ENCODE measurements at places on chromosomes 2 and 18.

DNA sequence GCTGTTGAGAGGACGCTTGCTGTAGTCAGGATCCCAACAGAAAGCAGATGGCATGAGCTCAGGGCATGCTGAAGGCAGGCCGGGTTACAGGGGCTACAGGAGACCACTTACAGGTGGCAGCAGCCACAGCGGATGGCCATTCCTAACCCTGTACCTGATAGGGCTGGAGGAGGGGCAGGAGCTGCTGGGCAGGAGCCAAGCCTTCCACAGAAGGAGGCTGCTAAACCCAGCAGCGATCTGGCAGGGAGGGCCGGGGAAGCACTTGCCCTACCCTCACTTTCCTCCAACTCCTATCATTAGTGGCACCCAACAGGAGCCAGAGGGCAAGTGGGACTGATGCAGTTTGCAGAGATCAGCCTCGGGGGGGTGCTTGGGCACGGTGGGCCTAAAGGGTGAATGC lies 2.0 kb downstream of the ASB18 start:
- no peak for DNase-seq

GRCh38 chr18:45745817-45746461 lies 22.0 kb downstream of the SLC14A1 start:
- DNase-seq: no peak

- DNase-seq: no peak
Observed at GRCh38 chr18:7575465-7576028, 8.4 kb downstream of the PTPRM start.

- no peak for DNase-seq
Observed at GRCh38 chr2:38598200-38598990, 4.3 kb downstream of the HNRNPLL start.

- no peak for DNase-seq
Observed at GRCh38 chr18:58136879-58137278, 92.9 kb downstream of the NEDD4L start.

GRCh38 chr2:231146665-231147064 lies 21.8 kb upstream of the HTR2B start:
- DNase-seq: no peak

GRCh38 chr2:197828464-197829135 lies 24.2 kb downstream of the PLCL1 start:
- no peak for DNase-seq

DNA sequence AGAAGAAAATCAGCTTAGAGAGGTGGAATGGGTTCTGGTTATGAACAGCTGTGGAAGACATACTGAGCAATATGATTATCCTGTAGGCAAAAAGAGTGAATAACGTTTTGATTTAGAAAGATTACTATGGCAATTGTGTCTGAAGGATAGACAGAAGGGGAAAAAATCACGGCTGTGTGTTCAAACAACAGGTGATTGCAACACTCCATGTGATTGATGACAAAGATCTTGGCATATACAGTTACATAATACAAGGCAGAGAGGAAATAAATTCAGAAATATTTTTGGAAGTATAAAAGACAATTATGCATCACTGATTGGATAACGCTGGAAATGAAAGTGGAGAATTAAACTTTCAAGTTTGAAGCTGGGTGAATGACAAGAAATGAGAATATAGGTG lies 58.5 kb upstream of the KCNJ3 start:
- no peak for DNase-seq

GRCh38 chr18:58228762-58229161 lies 184.7 kb downstream of the NEDD4L start:
- DNase-seq: no peak

DNA sequence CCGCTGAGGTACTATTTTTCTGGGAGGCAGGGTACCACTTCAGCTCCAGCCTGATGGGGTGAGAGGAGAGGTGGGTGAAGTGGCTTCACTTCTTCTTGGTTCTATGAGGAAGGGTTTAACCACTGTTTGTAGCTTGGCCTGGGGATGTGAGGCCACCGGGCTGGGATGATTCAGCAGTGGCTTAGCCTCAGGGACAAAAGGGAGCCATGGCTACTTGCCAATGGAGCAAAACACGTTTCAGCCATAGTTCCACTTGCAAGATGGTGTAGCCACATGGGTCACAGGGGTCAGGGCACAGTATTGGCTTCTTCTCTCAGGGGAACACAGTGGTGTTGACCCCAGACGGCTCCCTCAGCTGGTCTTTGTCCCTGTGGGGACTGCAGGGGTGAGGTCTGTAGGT lies 14.9 kb downstream of the ZDBF2 start:
- no peak for DNase-seq

GRCh38 chr18:34709104-34709503 lies 994 bp upstream of the DTNA start:
- DNase-seq: no peak

DNA sequence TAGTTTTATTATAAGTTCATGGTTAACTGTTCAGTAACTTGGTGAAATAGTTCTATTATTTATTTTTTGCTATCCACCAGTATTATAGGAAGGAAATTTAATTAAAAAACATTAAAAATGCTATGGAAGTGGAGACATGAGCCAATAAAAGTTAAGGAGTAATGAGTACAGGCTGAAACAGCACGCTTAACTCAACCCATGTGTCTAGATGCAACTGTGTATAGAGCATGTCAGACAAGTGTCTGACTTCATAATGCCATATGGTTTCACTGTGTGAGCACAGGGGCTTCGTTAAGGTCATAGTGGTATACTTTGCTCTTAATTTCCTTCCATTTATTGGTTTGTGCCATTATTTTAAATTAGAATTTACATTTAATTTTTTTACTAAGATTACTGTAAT lies 566.8 kb upstream of the NRP2 start:
- no peak for DNase-seq

GRCh38 chr2:15655123-15655887 lies 63.6 kb downstream of the DDX1 start:
- no peak for DNase-seq

- no peak for DNase-seq
Observed at GRCh38 chr2:136101042-136101441, 16.9 kb downstream of the CXCR4 start.

DNA sequence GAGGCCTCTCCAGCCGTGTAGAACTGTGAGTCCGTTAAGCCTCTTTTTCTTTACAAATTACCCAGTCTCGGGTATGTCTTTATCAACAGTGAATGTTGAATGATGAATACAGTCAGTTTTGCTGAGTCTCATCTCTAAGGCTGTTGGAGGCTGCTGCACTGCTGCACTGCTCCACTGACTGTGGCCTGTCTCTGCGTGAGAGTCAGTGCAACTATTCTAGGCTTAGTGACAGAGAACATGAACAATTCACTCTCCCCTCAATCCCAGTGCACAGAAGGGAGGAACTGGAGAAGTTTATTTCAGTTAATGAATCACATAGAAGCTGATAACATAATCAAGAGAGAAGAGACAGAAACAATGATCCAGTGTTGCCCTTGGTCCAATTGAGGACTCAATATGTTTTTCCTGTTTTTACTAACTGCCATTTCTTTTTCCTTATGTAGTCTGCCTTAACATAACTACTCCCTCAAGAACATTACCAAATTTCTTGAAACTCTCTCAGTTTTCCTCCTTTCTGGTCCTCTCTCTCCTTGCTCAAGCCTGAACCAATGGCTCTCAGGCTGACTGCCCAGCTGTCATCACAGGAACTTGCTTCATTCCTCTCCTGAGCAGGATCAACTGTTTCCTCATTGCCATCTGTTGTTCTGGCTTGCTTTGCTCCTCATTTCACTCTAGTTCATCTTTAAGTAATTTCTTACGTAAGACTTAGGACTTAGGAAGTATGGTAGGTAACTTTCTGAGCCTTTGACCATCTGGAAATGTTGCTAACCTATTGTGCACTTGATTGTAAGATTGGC lies 483.2 kb downstream of the METTL4 start:
- no peak for DNase-seq

DNA sequence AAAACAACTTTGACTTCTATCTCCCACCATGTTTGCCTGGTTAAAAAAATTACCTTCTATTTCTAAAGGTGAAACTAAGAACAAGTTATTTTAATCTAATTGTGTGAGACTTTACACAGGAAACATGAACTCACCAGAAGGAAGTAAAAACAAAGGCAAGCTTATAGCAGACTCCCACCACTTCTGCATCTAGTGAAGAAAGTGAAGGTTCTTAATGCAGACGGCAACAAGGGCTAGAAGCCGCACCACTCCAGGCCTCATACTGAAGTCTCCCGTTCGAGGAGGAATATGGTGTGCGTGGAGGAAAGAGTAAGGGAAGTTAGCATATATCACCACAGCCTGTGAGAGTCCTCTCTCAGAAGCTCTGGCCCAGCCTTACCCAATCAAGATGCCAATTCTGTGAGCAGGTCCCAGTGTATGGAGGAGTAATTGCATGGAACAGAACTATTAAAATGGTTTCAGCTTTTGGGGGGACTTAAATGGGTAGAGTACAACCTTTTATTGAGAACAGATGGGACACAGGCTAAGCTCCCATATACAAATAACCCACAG lies 958.7 kb downstream of the BCL11A start:
- no peak for DNase-seq

DNA sequence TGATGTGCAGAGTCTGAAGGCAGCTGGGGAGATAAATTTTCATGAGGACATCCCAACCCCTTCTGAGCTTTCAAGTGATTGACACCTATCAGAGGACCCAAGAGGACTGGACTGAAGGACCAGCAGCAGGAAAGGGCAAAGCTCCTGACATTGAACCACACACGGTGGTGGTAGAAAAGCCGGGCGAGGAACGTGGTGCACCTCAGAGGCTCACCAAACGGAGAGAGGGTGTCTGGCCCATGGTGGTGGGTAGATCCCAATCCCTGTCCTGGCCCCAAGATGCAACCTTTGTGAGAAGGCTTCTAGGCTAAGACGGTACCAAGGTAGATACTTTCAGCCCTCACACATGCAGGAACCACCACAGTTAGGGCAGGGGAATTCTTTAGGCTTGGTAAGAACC lies 52.1 kb downstream of the FRZB start:
- DNase-seq: no peak

DNA sequence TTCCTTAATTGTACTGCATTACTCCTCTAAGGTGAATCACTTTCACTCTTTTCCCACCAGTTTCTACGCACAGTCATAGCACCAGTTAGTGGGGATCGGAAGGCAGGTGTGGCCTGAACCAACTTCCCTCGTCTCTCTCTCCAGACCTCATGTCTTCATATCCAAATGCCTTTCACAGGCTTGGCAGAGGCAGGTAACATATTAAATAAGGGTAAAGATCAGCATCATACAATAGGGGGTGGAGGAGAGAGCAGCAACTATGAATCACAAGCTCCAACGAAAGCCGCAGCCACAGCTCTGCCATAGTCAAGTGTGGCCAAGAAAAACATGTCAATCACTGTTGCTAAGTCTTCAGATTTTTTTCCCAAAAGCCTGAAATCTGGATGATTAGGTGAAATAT lies 40.3 kb downstream of the AP1S3 start:
- DNase-seq: no peak

DNA sequence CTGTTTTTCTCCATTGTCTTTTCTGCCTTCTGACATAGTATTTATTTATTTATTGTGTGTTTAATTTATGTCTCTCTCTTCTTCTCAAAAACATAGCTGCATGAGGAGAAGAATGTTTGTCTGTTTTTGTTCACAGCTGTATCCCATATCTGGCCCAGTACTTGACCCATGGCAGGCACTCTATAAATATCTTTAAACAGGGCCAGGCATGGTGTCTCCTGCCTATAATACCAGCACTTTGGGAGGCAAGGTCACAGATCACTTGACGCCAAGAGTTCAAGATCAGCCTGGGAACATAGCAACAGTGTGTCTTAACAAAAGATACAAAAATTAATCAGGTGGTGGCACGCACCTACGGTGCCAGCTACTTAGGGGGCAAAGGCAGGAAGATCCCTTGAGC lies 361.3 kb upstream of the KLHL29 start:
- DNase-seq: no peak

All from coronary artery (tissue), 2 donors.